ENCODE measurements at places on chromosomes 2 and 18.

GRCh38 chr18:61964616-61965015, 71.8 kb upstream of the RNF152 start:
- no peak for DNase-seq

DNA sequence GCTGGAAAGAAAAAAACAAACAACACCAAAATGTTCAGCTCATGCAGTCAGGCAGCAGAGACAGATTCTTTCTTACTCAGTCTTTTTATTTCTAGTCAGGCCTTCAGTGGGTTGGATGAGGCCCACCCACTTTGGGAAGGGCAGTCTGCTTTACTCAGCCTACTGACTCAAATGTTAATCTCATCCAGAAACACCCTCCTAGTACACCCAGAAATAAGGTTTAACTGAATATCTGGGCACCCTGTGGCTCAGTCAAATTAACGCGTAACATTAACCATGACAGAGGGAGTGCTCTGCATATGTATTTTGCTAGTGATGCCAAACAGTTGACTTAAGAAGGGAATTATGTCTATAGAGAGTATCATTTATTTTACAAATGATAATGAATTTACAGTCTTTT, 401.6 kb downstream of the PARD3B start:
- no peak for DNase-seq

DNA sequence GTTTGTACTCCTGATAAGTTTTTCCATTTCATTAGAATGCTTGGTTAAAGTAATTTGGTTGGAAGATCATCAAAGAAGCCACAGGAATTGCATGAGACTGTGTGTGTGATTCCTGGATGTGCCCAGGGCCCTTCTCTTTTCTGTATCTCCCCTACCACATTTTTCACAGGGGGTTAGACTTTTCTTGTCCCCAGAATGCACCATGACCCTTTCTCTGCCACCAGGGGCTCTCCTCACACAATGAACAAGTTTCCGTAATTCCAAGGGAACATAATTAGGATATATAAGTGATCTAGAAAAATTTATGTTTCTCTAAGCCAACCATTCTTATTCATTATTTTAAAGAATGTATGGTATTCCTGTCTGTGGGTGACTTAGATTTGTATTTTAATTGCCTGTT, 291.8 kb downstream of the NEDD4L start:
- no peak for DNase-seq

GRCh38 chr18:67672155-67672554, 155.6 kb upstream of the DSEL start:
- DNase-seq: no peak

DNA sequence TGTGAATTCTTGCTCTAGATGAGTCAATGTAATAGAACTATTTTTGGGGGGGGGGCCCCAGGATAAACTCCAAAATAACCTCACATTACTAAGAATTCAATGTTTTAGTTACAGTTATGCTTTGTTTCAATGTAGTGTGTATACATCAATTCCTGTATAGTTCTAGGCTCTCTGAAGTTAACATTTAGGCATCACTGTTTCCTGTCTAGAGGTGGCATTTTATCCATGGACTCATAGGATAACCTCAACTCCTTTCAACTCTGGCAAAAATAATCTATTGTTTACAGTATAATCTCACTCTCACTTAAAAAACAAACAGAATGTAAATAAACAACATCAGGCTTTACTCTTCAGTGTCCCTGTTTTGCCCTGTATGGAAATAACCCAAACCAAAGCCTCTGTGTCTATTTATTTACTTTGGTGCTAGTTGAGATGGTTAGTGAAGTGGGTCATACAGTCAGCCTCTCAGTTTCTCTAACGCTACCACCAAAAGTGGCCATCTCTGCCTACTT, 79.3 kb upstream of the MMADHC start:
- DNase-seq: no peak
